Neural progenitor cell (in vitro differentiated cells): ENCODE measurements at places on chromosomes 11 and 22. TPM values are rescaled to one million over a fixed set of nuclear protein-coding genes. Genes with fewer than 3 reads are reported as not detected.

GRCh38 chr11:116388146-116388545 lies 384.6 kb downstream of the BUD13 start:
- no peak for DNase-seq
- H3K4me3 ChIP-seq = no peak overlapping the region
- H3K36me3 ChIP-seq = no peaks in the 10 kb centered on the region
- H3K27ac ChIP-seq = no peak overlapping the region
- no peaks in the 10 kb centered on the region for H3K27me3 ChIP-seq
- no peaks in the 10 kb centered on the region for H3K4me1 ChIP-seq

DNA sequence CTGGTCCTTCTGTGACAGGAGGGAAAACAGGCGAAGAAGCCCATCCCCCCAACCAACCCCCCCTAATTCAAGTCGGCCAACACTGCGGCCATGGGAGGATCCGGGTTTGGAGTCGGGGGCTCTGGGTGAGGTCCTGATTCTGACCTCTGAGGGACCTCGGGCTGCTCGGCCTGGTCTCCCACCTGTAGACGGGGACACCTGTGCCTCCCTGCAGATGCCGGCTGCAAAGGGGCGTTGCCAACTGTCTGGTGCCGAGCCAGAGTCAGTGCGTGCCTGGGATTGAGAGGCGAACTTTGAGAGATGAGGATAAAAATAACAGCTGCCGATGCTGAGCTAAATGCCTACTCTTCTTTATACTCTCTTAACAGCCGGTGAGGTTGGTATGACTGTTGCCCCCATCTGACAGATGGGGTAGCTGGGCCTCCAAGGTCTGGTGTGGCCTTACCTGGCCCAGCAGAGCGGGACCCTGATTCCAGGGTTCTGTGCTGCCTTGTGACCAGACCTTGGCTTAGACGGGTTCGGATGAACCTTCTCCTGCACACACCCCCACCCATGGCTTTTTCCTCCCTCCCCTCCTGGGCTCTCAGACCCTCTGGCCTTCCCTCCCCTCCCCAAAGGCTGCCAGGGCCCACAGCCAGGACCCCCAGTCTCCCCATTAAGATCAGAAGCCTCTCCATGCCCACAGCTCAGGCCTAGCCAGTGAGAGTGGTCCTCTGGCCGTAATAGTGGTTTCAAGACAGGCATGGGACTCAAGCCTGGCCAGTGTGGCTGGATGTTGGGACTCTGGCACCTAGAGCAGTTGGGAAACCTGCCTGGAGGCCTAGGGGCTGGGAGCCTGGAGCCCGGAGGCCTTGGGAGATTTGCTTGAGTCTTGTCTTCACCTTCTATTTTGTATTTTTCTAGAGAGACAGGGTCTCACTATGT lies 41.7 kb downstream of the KCNJ4 start:
- no peaks in the 10 kb centered on the region for H3K27me3 ChIP-seq
- H3K4me1 ChIP-seq = no peaks in the 10 kb centered on the region
- H3K4me3 ChIP-seq = no peak overlapping the region
- no peaks in the 10 kb centered on the region for H3K36me3 ChIP-seq
- H3K27ac ChIP-seq = no peak overlapping the region

DNA sequence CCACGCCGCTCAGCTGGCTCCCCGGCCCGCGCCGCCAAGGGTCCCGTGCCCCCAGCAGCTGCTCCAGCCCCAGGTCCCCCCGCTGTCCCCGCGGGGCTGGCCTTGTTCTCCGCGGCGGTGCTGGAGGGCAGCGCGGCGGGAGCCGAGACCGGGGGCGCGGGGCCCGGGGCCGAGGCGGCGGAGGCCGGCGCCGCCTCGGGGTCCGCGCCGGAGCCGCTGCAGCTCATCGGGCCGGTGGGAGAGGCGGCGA lies 128 bp downstream of the TAF10 start:
- no peak for DNase-seq
- peak overlapping the region; percentile 3 for H3K27ac ChIP-seq
- H3K4me1 ChIP-seq = peaks cover 11% of the 10 kb centered on the region
- H3K36me3 ChIP-seq = peaks cover 4% of the 10 kb centered on the region
- peak overlapping the region; percentile 85 for H3K4me3 ChIP-seq
- H3K27me3 ChIP-seq = no peaks in the 10 kb centered on the region

GRCh38 chr11:40294349-40294735 lies 1165.1 kb downstream of the LRRC4C start:
- H3K27me3 ChIP-seq = peaks cover 12% of the 10 kb centered on the region
- H3K4me1 ChIP-seq = peaks cover 7% of the 10 kb centered on the region
- no peak overlapping the region for H3K4me3 ChIP-seq

- H3K27me3 ChIP-seq = no peaks in the 10 kb centered on the region
- no peak overlapping the region for H3K27ac ChIP-seq
- DNase-seq = no peak
- no peak overlapping the region for H3K4me3 ChIP-seq
- peaks cover 8% of the 10 kb centered on the region for H3K4me1 ChIP-seq
- H3K36me3 ChIP-seq = no peaks in the 10 kb centered on the region
These were observed 24.8 kb downstream of the ACER3 start for GRCh38 chr11:76885390-76886097.

DNA sequence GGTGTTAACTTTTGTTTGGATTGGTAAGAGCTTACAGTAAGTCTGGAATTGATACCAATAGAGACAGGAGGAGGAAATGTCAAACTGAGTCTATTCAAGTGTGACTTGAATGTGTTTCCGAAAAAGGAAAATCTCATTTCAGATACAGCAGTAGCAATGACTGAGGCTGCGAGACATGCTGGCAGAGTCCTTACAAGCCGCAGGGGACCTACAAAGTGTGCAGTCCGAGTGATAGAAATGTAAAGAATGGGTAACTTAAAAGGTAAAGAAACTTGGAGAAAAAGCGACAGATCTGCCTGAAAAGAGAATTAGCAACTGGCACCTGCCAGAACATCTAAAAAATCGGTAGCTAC lies 444 bp downstream of the CWF19L2 start:
- peaks cover 14% of the 10 kb centered on the region for H3K4me1 ChIP-seq
- no peaks in the 10 kb centered on the region for H3K36me3 ChIP-seq
- peaks cover 7% of the 10 kb centered on the region for H3K27me3 ChIP-seq
- peak; percentile 54 for DNase-seq
- peak overlapping the region; percentile 98 for H3K4me3 ChIP-seq

- H3K27me3 ChIP-seq = no peaks in the 10 kb centered on the region
- H3K36me3 ChIP-seq = no peaks in the 10 kb centered on the region
- DNase-seq = no peak
- H3K4me3 ChIP-seq = no peak overlapping the region
- H3K27ac ChIP-seq = no peak overlapping the region
These were observed 376.5 kb downstream of the NXPE2 start for GRCh38 chr11:115054570-115055538.

- H3K4me3 ChIP-seq = no peak overlapping the region
- DNase-seq = peak; percentile 52
- no peaks in the 10 kb centered on the region for H3K36me3 ChIP-seq
- H3K27ac ChIP-seq = peak overlapping the region; percentile 53
- H3K4me1 ChIP-seq = peaks cover 24% of the 10 kb centered on the region
- H3K27me3 ChIP-seq = no peaks in the 10 kb centered on the region
These were observed 149.8 kb downstream of the CCDC34 start for GRCh38 chr11:27213232-27213660.

GRCh38 chr22:41620589-41621098 lies at the start of gene DESI1:
DESI1 (minus strand) TSS chr22:41621043; CDS start chr22:41620839, 204 bp downstream.
- DNase-seq = no peak
- peak within 1 kb of the TSS; percentile 97 for H3K27ac ChIP-seq
- no peaks in the 10 kb centered on the region for H3K27me3 ChIP-seq
- peaks cover 17% of the 10 kb centered on the region for H3K4me1 ChIP-seq
- peak within 1 kb of the TSS; percentile 58 for H3K4me3 ChIP-seq

DNA sequence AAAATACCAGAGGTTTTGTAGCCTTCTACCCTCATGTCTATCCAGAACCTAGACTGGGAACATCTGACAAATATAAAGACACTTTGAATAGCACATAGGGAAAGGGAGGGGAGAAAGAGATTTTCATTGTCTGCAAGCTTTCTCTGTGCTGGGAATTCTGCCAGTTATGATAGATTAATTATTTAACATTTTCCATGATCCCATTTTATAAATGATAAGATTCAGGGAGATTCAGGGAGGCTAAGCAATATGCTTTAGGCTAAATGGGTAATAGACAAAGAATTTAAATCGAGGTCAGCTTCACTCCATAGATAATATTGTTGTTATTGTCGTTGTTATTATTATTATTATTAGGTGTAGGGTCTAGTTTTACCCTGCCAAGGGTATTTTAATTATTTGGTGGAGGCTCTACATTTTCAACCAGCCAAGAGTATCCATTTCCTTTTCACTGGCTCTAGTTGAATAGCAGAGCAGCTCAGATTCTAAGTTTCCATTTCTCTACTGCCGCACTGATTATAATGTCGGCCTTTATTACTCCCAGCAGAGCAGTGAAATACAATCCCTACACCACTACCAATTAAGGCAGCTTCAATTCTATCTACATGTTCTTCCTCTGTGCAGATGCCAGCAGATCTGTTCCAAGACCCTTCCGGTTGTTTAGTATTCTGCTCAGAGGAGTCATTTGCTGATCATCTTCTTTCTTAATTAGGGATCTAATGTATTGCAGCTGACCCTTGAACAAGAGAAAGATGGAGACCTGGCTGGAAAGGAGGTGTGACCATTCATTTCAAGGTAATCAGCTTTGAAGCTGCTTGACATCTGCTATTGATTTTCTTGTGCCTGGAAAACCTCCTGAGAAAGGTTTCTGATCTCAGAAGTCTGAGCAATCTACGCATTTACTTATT lies 23.8 kb upstream of the SYN3 start:
- no peaks in the 10 kb centered on the region for H3K27me3 ChIP-seq
- H3K27ac ChIP-seq = no peak overlapping the region
- no peaks in the 10 kb centered on the region for H3K4me1 ChIP-seq
- no peak for DNase-seq
- H3K4me3 ChIP-seq = no peak overlapping the region
- no peaks in the 10 kb centered on the region for H3K36me3 ChIP-seq

GRCh38 chr11:35723913-35724312 lies 61.3 kb downstream of the TRIM44 start:
- no peaks in the 10 kb centered on the region for H3K27me3 ChIP-seq
- H3K4me3 ChIP-seq = no peak overlapping the region
- H3K36me3 ChIP-seq = peaks cover 6% of the 10 kb centered on the region
- DNase-seq = no peak

GRCh38 chr11:61626580-61627380 lies 45.9 kb upstream of the SYT7 start:
- no peaks in the 10 kb centered on the region for H3K36me3 ChIP-seq
- H3K4me1 ChIP-seq = peaks cover 1% of the 10 kb centered on the region
- H3K27ac ChIP-seq = no peak overlapping the region
- no peaks in the 10 kb centered on the region for H3K27me3 ChIP-seq

GRCh38 chr22:18057568-18058209 lies 20.1 kb upstream of the PEX26 start:
- H3K27me3 ChIP-seq = no peaks in the 10 kb centered on the region
- DNase-seq = no peak
- H3K4me3 ChIP-seq = no peak overlapping the region
- H3K36me3 ChIP-seq = no peaks in the 10 kb centered on the region
- no peak overlapping the region for H3K27ac ChIP-seq

GRCh38 chr11:3830088-3830487 lies 10.7 kb downstream of the RHOG start:
- peaks cover 16% of the 10 kb centered on the region for H3K4me1 ChIP-seq
- no peak for DNase-seq
- H3K36me3 ChIP-seq = no peaks in the 10 kb centered on the region
- H3K27ac ChIP-seq = no peak overlapping the region
- no peaks in the 10 kb centered on the region for H3K27me3 ChIP-seq

GRCh38 chr11:75547617-75548058 lies 14.4 kb upstream of the SERPINH1 start:
- no peaks in the 10 kb centered on the region for H3K36me3 ChIP-seq
- no peaks in the 10 kb centered on the region for H3K27me3 ChIP-seq
- DNase-seq = peak; percentile 88
- H3K4me1 ChIP-seq = peaks cover 1% of the 10 kb centered on the region
- no peak overlapping the region for H3K27ac ChIP-seq

DNA sequence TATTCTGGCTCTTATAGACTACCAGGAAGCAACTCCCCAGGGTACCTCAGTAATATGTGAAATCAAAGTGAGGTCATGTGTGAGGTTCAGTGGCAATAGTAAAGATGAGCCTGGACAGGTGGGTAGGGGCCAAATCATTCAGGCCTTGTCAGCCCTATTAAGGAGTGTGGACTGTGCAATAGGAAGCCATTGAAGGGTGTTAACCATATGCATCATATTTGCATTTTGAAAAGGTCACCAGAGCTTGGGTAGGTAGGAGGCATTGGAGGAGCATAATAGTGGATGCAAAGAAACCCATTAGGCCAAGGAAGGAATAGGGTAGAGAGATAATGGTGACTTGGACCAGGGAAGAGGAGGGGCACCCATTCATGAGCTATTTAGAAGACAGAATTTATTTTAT lies 8.4 kb upstream of the MRPL11 start:
- H3K4me3 ChIP-seq = no peak overlapping the region
- H3K27ac ChIP-seq = no peak overlapping the region
- no peaks in the 10 kb centered on the region for H3K27me3 ChIP-seq
- no peak for DNase-seq

GRCh38 chr11:100908746-100909145 lies 220.9 kb downstream of the PGR start:
- DNase-seq = no peak
- no peaks in the 10 kb centered on the region for H3K36me3 ChIP-seq
- no peak overlapping the region for H3K4me3 ChIP-seq
- no peaks in the 10 kb centered on the region for H3K27me3 ChIP-seq
- peaks cover 6% of the 10 kb centered on the region for H3K4me1 ChIP-seq
- H3K27ac ChIP-seq = no peak overlapping the region

GRCh38 chr11:80241766-80242165 lies 800.9 kb upstream of the TENM4 start:
- no peak overlapping the region for H3K4me3 ChIP-seq
- H3K27me3 ChIP-seq = no peaks in the 10 kb centered on the region
- no peak for DNase-seq
- H3K36me3 ChIP-seq = no peaks in the 10 kb centered on the region
- H3K27ac ChIP-seq = no peak overlapping the region

DNA sequence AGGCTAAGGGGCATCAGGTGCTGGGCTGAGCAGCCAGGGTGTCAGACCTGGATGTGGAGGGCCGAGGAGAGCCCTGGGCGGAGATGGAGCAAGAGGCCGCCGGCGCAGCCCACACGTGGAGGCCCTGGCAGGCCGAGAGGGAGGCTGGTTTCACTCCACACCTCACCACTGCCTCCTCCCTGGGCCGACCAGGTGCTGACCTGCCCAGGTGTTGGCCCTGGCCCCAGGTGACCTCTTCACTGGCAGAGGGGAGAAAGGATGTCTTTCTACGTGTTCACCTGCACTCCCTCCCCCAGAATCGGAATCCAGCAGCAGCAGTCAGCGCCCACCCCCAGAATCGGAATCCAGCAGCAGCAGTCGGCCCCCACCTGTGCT lies 781 bp downstream of the ANO9 start:
- no peaks in the 10 kb centered on the region for H3K27me3 ChIP-seq
- peaks cover 10% of the 10 kb centered on the region for H3K4me1 ChIP-seq
- no peak for DNase-seq
- no peak overlapping the region for H3K4me3 ChIP-seq

- no peaks in the 10 kb centered on the region for H3K36me3 ChIP-seq
- no peak for DNase-seq
- H3K4me1 ChIP-seq = no peaks in the 10 kb centered on the region
- H3K27me3 ChIP-seq = no peaks in the 10 kb centered on the region
- no peak overlapping the region for H3K4me3 ChIP-seq
- H3K27ac ChIP-seq = no peak overlapping the region
These were observed 52.9 kb downstream of the BARX2 start for GRCh38 chr11:129428557-129428956.

LARGE1 gene
- total RNA-seq = 24.9 and 30.8 TPM in 2 replicates

ALKBH3 gene
- 21.7 and 37.4 TPM in 2 replicates for total RNA-seq

OR52I2 gene
- total RNA-seq = not detected in 2 replicates

BCO2 gene
- total RNA-seq = 0.87 TPM in 1 of 2 replicates, not detected in the other

NEFH gene
- total RNA-seq = 0.31 and 0.43 TPM in 2 replicates

SLC22A9 gene
- total RNA-seq = not detected in 2 replicates

SYTL2 gene
- 26.4 and 34.1 TPM in 2 replicates for total RNA-seq

LRRC55 gene
- 1.4 and 2.2 TPM in 2 replicates for total RNA-seq

SCUBE2 gene
- total RNA-seq = 21.2 and 42.1 TPM in 2 replicates

KRTAP5-8 gene
- total RNA-seq = not detected in 2 replicates

MMP8 gene
- not detected in 2 replicates for total RNA-seq
